Stimulated activated CD4-positive, alpha-beta T cell treated with anti-CD3 and anti-CD28 coated beads, Interleukin-4, amount 100 ng/mL, for 48 hours (primary cell): ENCODE measurements at places on chromosomes 3 and 15.

DNA sequence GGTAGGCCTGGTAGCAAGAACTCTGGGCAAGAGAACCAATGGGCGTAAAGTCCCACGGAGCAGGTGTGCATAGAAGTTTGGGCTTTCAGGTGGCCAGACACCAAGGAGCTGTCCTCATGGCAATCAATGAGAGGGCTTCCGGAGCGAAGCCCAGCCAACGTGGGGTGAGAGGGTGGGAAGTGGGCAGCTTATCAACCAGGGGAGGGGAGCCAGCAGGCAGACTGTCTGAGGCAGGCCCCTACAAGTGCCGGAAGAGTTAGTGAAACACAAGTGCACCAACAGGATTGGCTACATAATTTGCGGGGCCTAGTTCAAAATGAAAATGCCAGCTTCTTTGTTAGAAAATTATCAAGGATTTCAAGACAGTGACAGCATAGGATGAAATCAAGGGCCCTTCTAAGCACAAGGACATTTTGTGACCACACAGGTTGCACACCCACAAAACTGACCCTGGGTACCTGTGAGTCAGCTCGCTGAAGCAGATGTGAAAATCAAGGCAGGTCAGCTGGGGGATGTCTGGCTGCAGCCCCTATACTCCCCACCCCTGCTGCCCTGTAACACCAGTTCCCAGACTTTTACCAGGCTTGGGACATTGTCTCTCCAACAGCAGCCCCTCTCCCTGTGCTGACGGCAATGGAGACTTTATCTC is 102.1 kb upstream of the ETV5 start:
- no peak for DNase-seq

DNA sequence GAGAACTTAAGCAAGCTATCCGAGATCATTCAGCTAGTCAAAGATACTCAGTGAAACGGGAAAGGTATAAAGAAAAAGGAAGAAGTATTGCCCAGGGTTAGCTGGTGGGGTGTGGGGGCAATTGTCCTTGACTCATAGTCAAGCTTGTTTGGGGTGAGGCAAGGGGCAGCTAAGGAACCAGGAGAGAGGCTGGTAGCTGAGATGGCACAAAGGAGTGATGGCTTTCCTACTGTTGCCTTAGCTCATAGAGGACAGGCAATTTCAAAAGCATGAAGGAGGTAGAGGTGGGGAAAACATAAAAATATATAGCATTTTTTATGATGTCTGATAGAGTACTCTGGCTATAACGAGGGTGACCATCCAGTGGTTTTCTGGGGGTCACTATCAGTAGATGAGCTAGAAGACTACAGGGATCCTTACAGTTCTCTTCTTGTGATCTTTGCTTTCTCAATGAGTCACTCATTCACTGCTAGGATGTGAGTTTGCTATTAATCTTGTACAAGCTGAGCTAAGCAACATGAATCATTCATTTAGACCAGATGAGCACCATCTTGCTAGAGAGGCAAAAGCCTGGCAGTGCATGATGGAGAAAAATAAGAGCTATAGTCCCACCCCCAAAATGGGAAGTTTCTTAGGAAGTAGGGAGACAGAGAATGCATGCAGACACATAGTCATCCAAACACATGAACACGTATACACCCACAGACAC is 207.1 kb upstream of the PFN2 start:
- no peak for DNase-seq

GRCh38 chr3:69567023-69567709 is 172.1 kb upstream of the MITF start:
- no peak for DNase-seq

- no peak for DNase-seq
Observed at GRCh38 chr3:69012800-69013252, 658 bp downstream of the EOGT start.
